ENCODE measurements at places on chromosomes 5 and 9.

- no peak for DNase-seq
These were observed 5.6 kb downstream of the FER start for GRCh38 chr5:108753331-108753730.

DNA sequence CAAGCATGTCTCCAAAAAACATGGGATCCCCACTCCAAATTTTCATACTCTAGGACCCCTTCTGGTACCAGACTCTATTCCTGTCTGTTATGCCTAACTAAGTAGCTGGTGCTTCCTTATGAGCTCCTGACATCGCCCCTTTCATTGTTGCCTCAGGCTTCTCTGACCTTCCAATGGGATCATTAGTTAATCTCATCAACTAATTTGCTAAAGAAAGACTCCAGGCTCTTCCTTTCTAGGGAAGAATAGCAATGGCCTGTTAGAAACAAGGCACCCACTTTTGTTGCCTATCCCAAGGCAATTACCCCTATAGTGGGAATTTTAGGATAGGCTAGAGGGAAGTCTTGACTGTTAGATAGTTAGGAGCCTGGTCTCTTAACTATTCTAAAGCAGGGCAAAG, 369.5 kb downstream of the MLLT3 start:
- no peak for DNase-seq

GRCh38 chr9:71145179-71145578, 23.8 kb upstream of the TRPM3 start:
- no peak for DNase-seq

DNA sequence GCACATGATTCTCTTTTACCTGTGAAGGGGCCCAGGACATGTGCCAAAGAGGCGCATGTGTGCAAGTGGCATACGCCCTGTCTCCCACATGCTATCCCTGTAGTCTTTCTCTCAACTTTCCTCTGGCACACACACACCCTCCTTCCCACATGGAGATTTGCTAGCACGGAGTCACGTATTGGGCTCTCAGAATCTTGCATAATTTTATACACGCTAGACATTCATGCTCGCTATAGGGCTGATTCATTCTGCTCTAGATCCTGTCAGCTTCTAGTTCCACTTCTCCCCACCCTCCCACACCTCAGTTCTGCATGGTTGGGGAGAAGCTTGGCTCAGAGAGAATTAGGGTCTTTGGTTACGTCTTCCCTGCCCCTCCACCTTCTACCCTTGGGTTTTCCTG, 72.8 kb downstream of the CD180 start:
- DNase-seq = no peak
